ENCODE measurements at places on chromosomes 2 and 18.

GRCh38 chr2:101327863-101328394 lies 19.4 kb upstream of the RNF149 start:
- no peak for DNase-seq

GRCh38 chr2:221792971-221793521 lies 220.9 kb upstream of the EPHA4 start:
- no peak for DNase-seq

GRCh38 chr2:171878481-171878993 lies 15.5 kb downstream of the SLC25A12 start:
- no peak for DNase-seq

- DNase-seq: no peak
Measured at GRCh38 chr2:196808083-196808665, 981 bp downstream of the C2orf66 start.

DNA sequence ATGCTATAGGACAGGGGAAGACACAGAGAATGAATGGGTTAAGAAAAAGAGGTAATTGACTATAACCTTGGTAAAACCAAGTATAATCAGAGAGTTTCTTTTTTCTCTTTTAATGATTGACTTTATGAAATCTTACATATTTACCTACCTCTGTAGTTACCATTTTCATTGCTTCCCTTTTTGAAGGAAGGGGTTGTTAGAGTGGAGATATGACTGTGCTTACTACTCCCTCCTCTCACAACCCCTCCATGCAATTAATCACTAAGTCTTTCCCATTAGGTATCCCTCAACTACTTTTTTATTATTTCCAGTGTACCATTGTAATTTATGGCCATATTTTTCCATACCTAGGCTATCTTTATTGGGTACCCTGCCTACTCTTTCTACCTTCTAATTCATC lies 71.4 kb downstream of the WDR7 start:
- no peak for DNase-seq

DNA sequence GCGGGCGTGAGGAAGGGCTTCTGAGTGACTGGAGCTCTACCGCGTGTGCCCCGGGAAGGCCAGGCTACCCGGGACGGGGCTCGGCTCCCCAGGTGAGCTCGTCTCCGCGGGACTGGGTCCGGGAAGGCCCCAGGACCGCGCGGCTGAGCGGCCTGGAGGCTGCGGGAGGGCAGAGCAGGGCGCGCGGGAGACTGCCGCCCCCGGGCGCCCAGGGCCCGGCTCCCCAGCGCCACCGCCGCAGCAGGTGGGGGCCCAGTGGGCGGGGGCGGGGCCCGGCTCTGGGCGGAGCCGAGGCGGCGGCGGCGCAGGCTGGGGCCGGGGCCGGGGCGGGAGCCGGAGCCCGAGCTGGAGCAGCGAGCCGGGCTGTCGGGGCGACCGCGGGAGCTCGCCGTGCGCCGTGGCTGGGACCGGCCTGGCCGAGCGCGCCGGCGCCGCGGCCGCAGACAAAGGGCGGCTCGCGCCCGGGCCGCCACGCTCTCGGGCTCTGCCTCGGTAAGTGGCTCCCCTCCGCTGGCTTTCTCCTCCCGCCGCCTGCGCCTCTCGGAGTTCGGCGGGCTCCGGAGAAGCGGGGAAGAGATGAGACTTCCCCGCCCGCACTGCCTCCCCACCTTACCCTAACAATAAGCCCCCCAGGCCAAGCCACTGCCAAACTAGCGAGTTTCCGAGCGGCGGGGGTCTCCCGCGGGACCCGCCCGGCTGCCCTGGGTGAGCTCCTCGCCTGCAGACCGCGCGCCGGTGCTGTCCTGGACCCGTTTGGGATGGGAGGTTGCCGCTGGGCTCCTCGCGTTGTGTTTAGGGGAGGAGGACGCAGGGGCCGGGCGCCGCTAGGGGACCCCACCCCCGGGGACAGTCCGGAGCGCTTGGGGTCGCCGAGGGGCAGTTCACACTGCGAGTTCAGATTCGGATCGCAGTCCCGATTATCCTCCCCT lies at the start of gene MAPK4:
Gene MAPK4 (plus strand): TSS at position 336 of the 929 bp plus-strand sequence. CDS start 103,872 bp downstream, outside the sequence.
- DNase-seq: no peak

DNA sequence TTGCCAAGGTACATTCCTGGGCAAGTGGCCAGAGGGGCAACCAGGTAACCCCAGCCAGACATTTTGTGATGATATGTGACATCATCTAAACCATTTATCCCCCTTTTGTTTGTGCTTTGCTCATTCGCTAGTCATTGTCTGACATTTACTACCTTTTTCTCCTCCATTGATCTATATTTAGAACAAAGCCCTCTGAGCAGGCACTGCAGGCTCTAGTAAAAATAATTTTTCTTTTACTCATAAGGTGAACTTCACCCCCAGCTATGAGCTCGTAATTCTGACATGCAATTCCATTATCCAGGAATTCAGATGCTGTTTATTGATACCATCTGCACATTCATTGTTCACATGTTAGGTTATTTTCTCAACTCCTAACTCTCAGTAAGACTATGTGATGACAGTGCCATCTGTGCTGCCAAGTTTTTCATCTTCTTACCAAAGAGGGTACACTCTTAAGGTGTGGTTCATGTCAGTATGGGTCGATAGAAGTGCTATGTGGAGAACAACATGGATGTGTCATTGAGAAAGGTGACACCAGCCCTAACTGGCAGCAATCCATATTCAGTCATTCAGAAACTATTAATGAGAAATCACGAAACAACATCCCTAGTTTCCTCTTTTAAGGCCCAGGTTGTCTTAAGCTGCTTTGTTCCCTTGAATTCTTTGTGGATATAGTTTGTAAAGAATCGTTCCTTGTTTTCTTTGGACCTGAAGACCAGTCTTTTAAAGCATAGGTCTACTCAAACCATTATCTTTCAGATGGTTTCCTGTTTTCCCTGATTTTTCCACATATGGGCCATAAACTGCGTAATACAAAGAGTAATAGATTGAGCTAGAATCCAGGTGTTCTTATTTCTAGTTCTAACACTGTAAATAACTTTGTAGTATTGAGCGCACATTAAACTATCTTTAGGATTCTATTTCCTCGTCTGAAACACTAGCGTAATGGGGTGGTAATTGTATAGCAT lies 978.1 kb upstream of the CDH2 start:
- no peak for DNase-seq

DNA sequence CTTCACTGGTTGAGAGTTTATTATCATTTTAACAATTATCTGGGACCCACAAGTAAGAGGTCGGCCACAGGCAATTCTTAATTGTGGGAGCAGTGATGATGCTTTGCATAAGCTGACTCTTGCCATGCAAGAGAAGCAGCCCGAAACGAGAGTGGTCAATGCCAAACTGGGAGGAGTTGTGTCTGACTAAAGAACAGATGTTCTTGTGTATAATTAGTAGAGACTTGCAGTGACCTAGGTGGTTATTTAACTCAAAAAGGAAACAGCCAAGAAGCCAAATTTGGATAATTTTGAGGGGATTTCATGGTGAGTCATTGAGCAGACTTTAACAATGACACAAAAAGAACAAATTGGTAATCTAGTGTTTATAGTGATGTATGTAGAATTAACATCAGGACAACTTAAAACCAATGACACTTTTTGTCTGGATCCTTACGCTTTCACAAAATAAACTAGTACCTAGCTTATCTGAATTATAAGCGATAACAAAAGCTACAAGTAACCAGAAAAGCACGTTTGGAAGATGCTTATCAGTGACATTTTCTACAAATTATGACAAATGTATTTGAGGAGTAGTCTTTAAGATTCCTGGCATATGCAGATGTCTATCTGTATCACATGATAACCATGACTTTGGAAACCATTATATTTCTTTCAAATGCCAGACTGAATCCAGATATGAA lies 184.7 kb upstream of the DLGAP1 start:
- DNase-seq: no peak

- no peak for DNase-seq
Measured at GRCh38 chr2:68506170-68506569, 38.8 kb downstream of the APLF start.

Data from stimulated activated CD8-positive, alpha-beta memory T cell treated with anti-CD3 and anti-CD28 coated beads, Interleukin-7, amount 100 ng/mL, for 24 hours (primary cell).